ENCODE measurements at places on chromosomes 5 and 9. TPM values are rescaled to one million over a fixed set of nuclear protein-coding genes. Genes with fewer than 3 reads are reported as not detected.

Gene FOXD4
- total RNA-seq, result not detected

Gene PCDHB12
- total RNA-seq, result 0.25 TPM

Gene LCN15
- not detected for total RNA-seq

Gene MYOZ3
- 1.5 TPM for total RNA-seq

Gene BOD1
- 54.1 TPM for total RNA-seq

Gene SLCO6A1
- not detected for total RNA-seq

Measured in mesangial cell (primary cell).